ENCODE measurements at places on chromosomes 12 and 14. TPM values are rescaled to one million over a fixed set of nuclear protein-coding genes. Genes with fewer than 3 reads are reported as not detected.

FAM90A1 gene
- not detected for total RNA-seq

GRCh38 chr12:16587514-16587913 is 18.4 kb downstream of the LMO3 start:
- no peak for DNase-seq
- peaks cover 14% of the 10 kb centered on the region for H3K4me1 ChIP-seq
- no peak overlapping the region for H3K4me3 ChIP-seq
- no peak overlapping the region for H3K27ac ChIP-seq

DNA sequence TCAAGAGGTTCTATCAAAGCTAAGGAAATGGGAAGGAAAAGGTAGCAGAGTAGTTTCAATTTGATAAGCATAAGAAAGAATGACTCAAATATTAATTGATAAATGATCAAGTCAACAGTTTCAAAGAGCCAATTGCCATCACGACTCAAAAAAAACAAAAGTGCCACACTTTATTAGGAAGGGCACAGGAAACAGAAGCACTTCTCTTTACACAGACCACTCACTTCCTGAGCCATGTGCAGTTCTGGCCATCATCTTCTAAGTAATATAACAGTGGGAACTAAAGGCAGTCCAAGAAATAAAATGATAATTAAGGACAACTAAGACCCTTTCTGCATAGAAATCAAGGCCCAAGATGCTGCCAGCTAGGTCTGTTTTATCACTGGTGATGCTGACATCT is 13.2 kb downstream of the TM7SF3 start:
- H3K4me3 ChIP-seq, result no peak overlapping the region
- no peak overlapping the region for H3K27ac ChIP-seq
- peaks cover 11% of the 10 kb centered on the region for H3K4me1 ChIP-seq
- no peaks in the 10 kb centered on the region for H3K36me3 ChIP-seq

DNA sequence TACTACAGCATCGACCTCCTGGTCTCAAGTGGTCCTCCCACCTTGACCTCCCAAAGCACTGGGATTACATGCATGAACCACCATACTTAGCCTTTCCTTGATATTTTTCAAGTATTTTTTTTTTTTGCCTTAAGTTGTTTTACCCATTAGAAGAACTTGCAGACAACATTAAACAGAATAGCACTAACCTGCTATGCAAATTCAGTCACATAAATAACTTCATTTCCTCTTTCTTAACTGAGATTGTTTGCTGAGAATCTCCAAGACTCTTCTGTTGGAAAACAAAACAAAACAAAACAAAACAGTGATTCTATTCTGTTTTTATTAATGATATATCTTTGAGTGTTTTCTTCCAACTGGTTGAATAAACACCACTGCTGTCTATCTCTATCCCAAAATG is 115.9 kb upstream of the IFNG-AS1 start:
- no peak overlapping the region for H3K27ac ChIP-seq
- no peaks in the 10 kb centered on the region for H3K27me3 ChIP-seq
- no peak for DNase-seq
- H3K4me3 ChIP-seq, result no peak overlapping the region
- H3K36me3 ChIP-seq, result no peaks in the 10 kb centered on the region

DNA sequence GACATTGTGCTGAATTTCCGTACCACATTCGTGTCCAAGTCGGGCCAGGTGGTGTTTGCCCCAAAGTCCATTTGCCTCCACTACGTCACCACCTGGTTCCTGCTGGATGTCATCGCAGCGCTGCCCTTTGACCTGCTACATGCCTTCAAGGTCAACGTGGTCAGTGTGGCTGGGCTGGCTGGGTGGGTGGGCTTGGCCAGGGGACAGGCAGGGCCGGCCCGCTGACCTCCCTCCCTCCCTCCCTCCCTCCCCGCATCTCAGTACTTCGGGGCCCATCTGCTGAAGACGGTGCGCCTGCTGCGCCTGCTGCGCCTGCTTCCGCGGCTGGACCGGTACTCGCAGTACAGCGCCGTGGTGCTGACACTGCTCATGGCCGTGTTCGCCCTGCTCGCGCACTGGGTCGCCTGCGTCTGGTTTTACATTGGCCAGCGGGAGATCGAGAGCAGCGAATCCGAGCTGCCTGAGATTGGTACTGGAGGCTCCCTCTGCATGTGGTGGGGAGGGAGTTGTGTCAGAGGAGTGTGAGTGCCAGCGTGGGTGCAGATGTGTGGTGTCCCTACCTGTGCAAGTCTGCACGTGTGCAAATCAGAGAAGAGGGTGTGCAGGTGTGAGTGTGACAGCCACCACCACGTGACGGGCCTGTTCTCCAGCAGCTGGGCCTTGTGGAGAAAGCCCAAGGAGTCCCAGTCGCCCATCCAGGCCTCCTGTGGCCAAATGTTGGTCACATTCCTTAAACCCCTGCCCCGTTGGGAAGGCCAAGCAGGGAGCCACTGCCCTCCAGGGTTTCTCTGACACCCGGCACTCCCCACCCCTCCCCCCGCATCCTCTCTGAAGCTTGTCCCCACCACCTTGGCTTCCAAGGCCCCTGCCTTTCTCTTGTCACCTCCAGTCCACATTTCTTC is 5.3 kb downstream of the KCNH3 start:
- no peaks in the 10 kb centered on the region for H3K36me3 ChIP-seq
- no peak overlapping the region for H3K4me3 ChIP-seq
- no peak overlapping the region for H3K27ac ChIP-seq
- no peaks in the 10 kb centered on the region for H3K27me3 ChIP-seq
- DNase-seq, result no peak

DNA sequence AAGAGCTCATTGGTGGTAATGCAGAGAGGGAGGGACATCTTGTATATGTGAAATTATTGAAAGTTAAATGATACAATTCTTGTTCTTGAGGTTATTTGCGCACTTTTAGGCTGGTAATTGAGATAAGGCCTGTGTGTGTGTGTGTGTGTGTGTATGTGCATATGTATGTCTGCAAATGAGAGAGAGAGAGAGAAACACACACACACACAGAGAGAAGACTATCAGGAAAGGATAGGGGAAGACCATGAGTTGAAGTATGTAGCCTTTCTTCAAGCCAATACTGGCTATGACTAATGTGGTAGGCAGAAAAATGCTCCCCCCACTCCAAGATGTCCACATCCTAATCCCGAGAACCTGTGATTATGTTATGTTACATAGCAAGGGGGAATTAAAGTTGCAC is 52.7 kb upstream of the DCD start:
- no peak overlapping the region for H3K4me3 ChIP-seq
- H3K4me1 ChIP-seq, result no peaks in the 10 kb centered on the region
- no peak overlapping the region for H3K27ac ChIP-seq
- no peak for DNase-seq

DNA sequence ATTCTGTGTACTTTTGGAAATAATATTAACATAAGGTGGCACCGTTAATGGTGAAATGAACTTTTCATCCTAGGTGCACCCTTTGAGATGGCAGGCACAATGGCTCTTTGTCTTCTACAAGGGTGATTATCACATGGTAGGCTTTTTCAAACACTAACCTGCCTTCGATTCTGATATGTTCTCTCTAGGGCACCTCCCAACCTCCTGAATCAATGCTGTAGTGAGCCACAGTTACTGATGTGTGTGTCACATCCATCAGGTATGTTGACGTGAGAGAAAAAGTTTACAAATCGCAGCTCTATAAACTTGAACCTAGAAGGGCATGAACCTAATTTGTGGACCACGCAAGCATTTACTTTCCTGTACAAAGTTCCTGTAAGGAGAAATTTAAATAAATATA is 25.4 kb downstream of the PDE3A start:
- no peaks in the 10 kb centered on the region for H3K36me3 ChIP-seq
- no peaks in the 10 kb centered on the region for H3K4me1 ChIP-seq
- H3K4me3 ChIP-seq, result no peak overlapping the region

GRCh38 chr12:99495799-99496198 is 151.8 kb upstream of the GARIN6 start:
- no peak for DNase-seq
- H3K4me1 ChIP-seq, result peaks cover 5% of the 10 kb centered on the region
- no peak overlapping the region for H3K27ac ChIP-seq
- no peaks in the 10 kb centered on the region for H3K36me3 ChIP-seq

DNA sequence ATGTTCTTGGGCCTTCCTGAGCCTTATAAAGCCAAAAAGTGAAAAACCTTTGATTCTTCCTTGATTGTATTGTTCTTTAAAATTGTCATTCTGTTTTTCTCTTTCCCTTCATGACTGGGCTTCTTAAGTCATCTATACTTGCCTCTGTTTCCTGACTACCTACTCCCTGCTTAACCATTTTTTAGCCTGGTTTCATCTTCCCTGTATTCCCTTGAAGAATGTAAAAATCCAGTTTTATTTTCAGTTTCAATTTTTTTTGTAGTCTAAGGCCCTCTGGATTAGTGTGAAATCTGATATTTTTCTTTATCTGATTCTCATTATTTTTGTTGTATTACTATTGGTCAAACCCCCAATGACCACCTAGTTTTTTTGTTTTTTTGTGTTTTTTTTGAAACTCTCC is 46.3 kb downstream of the APAF1 start:
- no peaks in the 10 kb centered on the region for H3K4me1 ChIP-seq
- H3K36me3 ChIP-seq, result no peaks in the 10 kb centered on the region
- H3K27me3 ChIP-seq, result no peaks in the 10 kb centered on the region
- DNase-seq, result no peak
- no peak overlapping the region for H3K4me3 ChIP-seq
- H3K27ac ChIP-seq, result no peak overlapping the region

DNA sequence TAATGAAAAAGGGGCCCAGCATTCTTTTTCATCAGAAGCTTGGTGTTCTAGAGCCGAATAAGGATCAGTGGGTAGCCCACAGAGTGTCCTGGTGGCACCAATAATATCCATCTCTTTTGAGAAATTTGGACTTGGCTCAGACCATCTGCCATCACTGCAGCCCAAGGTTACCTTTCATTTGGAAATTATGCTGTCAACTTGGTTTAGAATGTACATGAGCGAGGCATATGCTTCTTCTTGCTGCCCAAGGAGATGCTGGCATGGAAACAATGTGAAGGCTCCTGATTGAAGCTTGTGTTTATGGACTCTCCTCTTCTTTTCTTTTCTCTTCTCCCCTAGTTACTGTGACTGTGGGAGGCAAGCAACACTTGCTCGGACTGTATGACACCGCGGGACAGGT is 50.0 kb downstream of the GPHB5 start:
- H3K27me3 ChIP-seq, result peaks cover 65% of the 10 kb centered on the region
- no peak overlapping the region for H3K27ac ChIP-seq
- no peaks in the 10 kb centered on the region for H3K36me3 ChIP-seq
- no peak overlapping the region for H3K4me3 ChIP-seq
- DNase-seq, result no peak

DNA sequence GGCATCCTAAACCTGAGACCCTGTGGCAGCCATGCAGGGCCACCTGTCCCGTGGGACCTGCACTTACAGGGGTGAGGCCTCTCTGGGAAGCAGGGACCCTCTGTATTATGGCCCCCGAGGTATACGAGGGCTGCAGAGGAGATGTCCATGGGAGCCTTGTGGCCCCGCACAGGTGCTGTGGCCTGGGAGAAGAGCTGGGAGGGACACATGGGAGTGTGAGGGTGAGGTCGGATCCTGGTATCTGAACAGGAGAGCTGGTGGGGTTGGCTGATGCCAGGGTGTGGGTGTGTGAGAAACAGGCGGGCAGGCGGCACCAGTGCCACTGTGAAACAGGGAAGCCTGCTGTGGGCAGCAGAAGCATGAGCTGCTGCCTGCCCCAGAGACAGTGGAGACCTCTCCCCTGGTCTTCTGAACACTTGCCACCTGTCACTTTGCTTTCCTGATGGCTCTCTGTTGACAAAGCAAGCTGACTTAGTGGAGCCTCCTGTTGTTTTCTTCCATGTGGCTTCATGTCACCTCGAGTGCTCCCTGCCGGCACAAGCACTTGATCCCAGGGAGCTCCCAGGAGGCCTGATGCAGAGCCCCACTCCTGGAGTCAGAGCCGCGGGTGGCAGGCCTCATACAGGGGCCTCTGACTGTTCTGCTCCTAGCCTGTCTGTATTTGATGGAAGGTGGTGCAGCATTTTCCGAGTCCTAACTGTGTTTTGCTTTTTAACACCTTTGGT is 19.8 kb upstream of the AMN start:
- H3K27ac ChIP-seq, result no peak overlapping the region
- DNase-seq, result no peak
- no peaks in the 10 kb centered on the region for H3K4me1 ChIP-seq
- peaks cover 2% of the 10 kb centered on the region for H3K36me3 ChIP-seq
- H3K4me3 ChIP-seq, result no peak overlapping the region
- H3K27me3 ChIP-seq, result no peaks in the 10 kb centered on the region

- no peaks in the 10 kb centered on the region for H3K36me3 ChIP-seq
- H3K4me1 ChIP-seq, result no peaks in the 10 kb centered on the region
- no peak overlapping the region for H3K4me3 ChIP-seq
- DNase-seq, result peak; percentile 54
- H3K27me3 ChIP-seq, result no peaks in the 10 kb centered on the region
Observed at GRCh38 chr12:20646239-20646827, 48.8 kb upstream of the SLCO1C1 start.

DNA sequence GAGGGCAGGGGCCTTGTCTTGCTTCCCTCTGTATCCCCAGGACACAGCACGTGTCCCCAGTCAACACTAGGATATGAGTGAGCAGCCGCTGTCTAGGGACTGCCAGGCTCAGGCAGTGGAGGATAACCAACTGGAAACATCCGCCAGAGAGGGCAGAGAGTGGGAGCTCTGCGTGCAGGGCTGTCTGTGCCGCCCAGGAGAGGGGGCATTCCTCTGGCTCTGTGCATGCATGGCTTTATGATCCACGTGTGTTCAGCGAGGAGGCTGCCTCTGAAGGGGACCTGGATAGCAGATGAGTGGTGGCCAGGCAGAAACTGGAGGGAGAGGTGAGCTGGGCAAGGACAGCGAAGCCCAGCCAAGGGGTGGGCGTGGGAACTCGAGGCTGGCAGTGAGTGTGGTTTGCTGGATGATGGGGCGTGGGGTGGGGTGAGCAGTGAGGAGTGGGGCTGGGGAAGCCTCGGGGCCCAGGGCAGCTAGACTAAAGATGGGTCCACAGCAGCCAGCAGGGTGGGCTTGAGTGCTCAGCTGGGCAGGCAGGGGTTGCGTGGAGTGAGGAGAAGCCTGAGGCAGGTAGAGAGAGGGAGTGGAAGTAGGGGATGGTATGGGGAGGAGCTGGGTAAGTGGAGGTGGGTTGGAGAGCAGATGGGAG is 72.9 kb downstream of the PRIMA1 start:
- no peaks in the 10 kb centered on the region for H3K4me1 ChIP-seq
- no peak overlapping the region for H3K4me3 ChIP-seq
- peaks cover 29% of the 10 kb centered on the region for H3K27me3 ChIP-seq
- H3K36me3 ChIP-seq, result no peaks in the 10 kb centered on the region
- no peak for DNase-seq

- no peak overlapping the region for H3K4me3 ChIP-seq
- no peak overlapping the region for H3K27ac ChIP-seq
- DNase-seq, result peak; percentile 16
- no peaks in the 10 kb centered on the region for H3K27me3 ChIP-seq
Observed at GRCh38 chr14:61343471-61343870, 22.1 kb downstream of the PRKCH start.

DNA sequence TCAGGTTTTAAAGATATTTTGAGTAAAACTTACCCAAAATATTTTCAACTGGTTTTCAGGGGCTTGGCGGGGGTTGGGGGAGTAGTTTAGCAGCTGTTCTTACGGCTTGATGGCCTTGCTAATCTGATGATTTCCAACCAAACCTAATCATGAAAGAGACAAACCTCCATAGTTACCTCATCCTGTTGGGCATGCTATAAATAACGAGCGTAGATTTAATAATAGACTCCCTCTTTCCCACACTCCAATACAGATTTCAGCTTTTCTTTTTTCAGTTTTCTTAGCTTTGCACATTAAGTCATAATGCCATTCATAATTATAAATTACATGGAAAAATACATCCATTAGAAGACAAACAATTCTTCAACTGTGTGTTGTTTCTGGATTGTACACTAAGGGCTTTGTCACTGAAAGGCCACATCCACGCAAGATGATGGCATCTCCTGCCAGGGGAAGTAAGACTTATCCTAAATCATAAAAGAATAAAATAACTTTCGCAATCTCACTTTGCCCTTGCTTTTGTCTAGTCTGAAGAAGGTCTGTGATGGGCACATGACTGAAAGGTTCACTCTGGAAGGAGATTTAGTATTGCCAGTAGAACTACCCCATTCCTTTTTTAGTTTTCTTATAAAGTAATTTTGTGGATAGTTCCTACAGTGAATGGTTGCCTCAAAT is 23.2 kb downstream of the ITPR2 start:
- no peak for DNase-seq
